Fibroblast of lung (primary cell): ENCODE measurements at places on chromosomes 5 and 9.

DNA sequence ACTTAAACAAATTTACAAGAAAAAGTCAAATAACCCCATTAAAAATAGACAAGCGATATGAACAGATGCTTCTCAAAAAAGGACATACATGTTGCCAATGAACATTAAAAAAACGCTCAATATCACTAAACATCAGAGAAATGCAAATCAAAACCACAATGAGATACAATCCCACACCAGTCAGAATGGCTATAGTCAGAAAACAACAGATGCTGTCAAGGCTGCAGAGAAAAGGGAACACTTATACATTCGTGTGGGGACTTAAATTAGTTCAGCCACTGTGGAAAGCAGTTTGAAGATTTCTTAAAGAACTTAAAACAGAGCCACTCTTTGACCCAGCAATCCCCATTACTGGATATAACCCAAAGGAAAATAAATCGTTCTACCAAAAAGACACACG, 10.8 kb downstream of the OR13F1 start:
- no peak for DNase-seq

DNA sequence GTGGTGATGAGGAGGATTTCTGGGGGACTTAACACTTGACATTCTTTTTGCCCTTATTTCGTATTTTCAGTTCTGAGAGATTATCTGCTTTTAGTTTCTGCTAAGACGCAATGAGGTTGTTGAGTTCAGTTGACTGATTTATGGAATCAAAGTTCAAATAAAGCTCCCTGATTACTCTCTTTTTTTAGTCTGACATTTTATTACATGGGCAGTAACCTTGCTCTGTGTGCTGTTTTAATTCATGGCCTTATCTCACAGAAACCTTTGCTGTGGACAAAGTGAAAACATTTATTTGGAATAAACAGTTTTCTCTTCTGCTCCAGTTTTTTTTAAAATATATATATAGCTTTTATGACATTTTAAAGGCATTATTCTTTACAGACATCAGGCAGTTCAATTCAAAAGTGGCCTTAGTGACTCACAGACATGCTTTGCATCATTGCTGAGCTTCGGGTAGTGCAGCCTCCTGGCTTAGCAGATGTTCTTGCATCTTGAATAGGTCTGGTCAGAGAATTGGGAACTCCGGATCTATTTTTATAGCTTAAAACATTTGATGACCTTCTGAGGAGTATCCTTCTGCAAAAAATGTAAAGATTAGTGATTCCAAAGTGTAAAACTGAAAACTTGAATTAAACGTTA, 162.9 kb downstream of the FAM170A start:
- peak; percentile 23 for DNase-seq

GRCh38 chr5:107607671-107608345, 62.9 kb downstream of the EFNA5 start:
- no peak for DNase-seq

DNA sequence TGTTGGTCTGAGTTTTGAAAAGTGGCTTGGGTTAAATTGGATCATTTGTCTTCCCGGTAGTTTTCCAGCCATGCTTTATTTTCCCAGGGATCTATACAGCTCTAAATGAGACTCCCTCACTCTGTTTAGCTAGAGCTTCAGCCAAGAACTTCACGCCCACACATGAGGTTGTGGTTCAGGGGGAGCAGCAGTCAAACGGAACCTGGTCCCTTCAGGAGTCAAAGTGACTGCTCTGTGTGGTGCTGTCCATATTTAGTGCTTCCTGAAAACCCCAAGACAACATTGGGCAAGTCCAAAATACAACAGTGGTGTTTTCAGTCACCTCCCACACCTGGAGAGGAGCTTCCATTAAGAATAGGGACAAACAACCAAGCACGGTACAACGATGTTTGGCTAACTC, 90.5 kb downstream of the ANKH start:
- peak; percentile 72 for DNase-seq

DNA sequence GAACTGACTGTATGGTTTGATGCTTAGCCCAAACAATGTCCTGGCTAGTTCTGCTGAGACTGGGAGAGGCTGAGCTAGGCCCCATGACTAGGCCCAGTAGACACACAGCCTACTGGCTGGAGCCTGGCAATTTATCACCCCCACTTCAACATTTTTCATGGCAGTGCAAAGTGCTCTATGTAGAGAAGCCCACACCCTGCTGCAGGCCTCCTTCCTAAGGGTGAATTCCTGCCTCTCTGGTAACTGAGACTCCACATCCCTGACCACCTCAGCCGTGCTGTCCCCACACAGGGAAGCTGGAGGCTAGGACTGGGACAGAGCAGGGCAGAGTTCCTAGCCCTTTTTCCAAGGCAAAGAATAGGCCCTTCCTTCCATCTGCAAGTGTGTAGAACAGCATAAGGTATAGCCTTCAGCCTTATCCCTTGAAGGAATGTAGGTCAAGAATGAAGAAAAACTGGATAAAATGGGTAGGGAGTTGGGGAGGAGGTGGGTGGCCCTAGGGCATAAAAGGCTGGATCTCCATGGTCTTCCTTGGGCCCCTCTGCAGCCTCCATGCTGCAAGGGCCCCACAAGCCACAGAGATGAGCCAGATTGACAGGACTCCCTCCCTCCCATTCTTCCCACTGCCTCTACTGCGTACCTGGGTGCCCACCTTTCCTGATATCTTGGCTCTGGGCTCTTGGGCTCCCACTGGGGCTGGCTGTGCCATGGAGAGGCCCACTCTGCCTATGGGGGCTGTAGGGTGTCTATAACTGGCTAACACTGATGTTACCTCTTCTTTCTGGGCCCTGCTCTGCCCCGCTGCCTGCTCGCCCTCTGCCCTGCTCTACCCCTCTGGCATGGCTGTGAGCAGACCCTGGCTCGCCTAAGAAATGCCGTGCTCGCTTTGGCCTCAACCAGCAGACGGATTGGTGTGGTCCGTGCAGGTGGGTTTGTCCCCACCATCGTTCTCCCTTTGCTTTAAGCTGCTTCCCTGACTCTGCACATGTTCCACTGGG, 29.8 kb downstream of the TCF7 start:
- no peak for DNase-seq

GRCh38 chr9:96618209-96619123, 1.2 kb downstream of the CDC14B start:
- DNase-seq, result peak; percentile 51

DNA sequence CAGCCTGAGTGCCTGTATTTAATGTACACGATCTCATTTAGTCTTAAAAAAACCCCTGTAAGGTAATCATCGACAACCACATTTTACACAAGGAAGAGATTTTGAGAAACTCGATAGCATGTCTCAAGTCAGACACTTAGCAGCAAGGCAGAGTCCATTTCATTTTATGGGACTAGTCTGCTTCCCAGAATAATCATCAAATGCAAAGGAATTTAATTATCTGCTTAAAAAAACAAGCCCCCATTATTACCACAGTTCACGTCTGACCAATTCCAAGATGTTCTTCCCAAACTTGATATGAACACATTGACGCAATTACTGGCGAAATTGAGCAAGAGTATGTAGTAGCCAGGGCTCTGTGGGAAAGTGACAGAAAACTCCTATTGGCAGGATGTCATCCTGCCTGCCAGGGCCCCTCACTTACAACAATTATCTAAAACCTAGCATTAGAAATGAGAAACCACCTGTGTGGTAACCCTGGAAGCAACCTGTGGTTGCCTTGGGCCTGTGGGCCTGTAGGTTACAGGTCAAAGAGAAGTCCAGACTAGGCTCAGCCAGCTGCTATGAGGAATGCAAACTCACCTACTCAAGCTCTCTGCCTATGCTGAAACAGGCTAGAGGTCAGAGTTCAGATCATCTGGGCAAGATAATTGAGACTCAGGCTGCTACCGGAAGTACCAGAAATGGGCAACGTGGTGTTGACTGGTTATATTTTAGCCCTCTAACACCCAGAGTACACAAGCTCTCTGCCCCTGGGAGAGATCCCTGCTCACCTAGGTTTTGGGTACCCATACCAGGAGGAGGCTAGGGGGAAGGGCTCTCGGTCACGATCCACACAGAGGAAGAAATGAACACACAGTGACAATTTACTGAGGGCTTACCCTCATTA, 1.6 kb downstream of the B4GALT1 start:
- peak; percentile 85 for DNase-seq

GRCh38 chr5:180353048-180353979, at the start of gene GFPT2:
Gene GFPT2, minus strand, starts transcription at chr5:180353336. Its CDS starts 119 bp downstream, at chr5:180353217.
- DNase-seq, result peak; percentile 79

GRCh38 chr5:143121135-143121475, 282.4 kb downstream of the NR3C1 start:
- no peak for DNase-seq

DNA sequence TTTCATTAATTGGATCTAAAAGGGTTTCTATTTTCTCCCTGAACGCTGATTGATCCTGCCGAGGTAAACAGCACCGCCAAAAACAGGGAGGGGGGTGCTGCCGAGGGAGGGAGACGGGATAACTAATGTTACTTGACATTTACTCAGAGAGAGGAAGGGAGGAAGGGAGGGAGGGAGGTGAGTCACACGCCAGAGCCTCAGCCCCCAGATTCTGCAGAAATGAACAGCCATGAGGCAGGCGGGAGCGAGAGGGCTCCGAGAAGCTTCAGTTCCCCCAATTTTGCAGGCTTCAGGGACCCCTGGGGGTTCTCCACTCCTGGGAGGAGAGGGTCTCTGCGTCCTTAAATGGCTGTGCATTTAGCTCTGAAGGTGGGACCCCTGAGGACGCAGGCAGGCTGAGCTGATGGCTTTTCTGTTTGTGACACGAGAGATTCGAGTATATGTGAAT, 59.1 kb upstream of the IER5L start:
- peak; percentile 53 for DNase-seq

DNA sequence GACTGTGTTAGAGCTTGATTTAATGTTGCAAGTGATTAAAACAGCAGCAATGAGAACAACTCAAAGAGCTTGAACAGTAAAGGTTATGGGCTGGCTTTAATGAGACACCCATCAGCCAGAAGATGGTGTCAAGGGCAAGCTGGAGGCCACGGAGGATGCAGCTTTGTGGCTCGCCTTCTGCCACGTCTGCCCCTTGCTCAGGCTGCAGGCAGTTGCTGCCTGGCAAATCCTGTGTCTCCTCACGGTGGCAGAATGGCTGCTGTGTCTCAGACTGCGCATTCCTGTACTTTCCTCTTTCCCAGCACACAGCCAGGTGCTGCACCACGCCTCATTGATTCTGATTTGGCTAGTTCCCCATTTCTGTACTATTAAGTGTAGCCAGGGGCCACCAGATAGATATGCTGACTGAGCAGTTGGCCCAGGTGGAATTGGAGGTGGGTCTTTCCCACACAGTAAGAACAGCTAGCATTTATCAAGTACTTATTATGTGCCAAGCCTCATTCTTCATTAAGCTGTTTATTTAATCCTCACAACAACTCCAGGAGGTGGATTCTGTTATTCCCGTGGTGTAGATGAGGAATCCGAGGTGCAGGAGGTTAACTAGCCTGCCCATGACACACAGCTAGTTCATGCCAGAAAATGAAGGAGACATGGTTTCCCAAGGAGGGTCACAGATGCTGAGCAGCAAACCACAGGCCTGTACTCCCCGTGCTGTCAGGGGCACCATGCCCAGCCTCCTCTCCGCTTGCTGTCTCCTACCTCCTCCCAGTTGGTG, 3.5 kb downstream of the NXNL2 start:
- no peak for DNase-seq
